Sigmoid colon (tissue), 7 donors: ENCODE measurements at places on chromosomes 16 and 17. TPM values are rescaled to one million over a fixed set of nuclear protein-coding genes. Genes with fewer than 3 reads are reported as not detected.

SEZ6L2 gene
- 9.1 TPM for total RNA-seq

TEKT5 gene
- 0.83 TPM for total RNA-seq

HID1 gene
- total RNA-seq, result 21.6 TPM

ZNF598 gene
- total RNA-seq, result 27.2 TPM

KRT17 gene
- total RNA-seq, result not detected
